T-helper 2 cell (primary cell): ENCODE measurements at places on chromosomes 6 and 20.

DNA sequence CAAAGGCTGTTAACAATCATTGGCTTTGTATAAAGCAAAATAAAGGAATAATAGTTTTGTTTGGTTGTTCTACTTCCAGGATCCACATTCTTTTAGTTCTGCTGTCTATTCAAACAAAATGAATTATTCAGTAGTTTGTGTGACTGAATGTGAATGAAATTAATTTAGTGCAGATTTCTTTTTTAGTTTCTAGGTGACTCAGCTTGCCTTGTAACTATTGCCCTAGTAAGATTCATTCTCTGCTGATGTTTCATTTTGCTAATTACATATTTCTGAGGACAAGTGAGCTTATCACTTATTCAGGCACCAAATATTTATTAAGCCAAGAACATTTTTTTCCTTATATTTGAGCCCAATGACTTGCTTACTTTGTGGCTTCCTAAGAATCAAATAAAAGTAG is 46.5 kb upstream of the RIPOR2 start:
- DNase-seq, result no peak

DNA sequence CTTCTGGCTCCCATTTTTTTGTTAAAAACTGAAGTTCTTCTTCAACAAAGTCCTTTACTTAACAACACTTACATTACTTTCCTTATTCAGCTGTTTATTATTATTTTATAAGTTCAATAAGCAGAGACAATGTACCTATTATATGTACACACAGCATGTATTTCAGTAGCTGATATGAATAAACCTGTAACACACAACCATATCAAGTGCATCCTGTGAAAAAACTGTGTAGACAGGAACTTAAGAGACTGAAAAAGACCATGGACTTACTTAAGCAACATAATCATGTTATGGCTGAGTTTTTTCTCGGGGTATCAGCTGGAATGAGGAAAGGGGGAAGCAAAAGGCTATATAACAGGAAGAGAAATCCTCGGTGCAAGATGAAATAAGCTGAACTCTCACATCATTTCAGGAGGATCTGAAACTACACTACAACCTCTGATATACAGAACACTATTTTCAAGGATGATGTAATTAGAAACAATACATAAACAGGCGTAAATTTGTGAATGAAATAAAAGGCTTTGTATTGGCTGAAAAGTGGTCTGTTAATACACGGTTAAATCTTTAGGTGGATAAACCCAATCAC is 70.9 kb downstream of the REV3L start:
- DNase-seq, result no peak

GRCh38 chr6:25053875-25054371 is 118.2 kb upstream of the RIPOR2 start:
- DNase-seq, result no peak

DNA sequence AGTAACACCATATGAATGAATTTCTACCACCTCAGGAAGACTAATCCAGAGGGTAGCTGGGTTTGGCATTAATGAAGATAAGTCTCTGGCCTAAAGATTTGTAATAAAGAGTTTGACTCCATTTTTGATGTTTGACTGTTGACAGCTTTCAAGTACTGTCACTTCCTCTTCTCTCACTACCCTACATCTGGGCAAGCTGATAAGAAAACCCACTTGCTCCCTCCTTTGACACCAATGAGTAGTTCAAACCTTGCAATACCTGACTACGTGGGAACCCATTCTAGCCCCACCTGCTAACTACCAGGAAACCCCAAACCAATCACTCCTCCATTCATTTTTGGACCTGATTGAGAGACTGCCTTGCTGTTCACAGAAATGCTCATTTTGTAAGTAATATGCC is 621.5 kb downstream of the TENT5A start:
- DNase-seq, result no peak

- DNase-seq, result no peak
Observed at GRCh38 chr20:52204136-52204535, 12.6 kb upstream of the ZFP64 start.

GRCh38 chr6:161138543-161139303 is 135.1 kb downstream of the AGPAT4 start:
- DNase-seq, result no peak

DNA sequence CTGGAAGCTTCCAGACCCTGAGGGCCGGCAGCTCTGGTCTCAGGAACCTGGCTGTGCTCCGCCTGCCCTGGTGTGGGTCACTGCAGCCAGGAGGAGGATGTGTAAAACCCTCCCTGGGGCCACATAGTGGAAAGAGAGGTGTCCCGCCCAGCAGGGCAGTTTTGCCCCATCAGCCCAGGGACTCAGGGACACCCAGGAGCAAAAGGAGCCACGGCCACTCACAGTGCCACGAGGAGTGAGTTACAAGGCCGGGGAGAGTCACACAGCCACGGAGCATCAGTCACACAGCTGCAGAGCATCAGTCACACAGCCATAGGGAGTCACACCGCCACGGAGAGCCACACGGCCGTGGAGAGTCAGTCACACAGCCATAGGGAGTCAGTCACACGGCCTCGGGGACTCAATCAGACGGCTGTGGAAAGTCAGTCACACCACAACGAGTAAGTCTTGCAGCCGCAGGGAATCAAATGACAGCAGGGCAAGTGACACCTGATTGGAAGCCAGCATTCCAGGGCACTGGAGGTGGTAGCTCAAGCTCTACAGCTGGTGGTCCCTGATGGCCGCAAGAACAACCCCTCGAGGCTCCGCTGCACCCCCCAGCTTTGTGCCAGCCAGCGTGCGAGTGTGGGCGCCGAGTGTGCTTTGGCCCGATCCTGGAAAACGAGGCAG is 60.9 kb downstream of the DLL1 start:
- no peak for DNase-seq

GRCh38 chr20:63597651-63598478 is 23.8 kb upstream of the HELZ2 start:
- DNase-seq, result no peak

- DNase-seq, result no peak
Observed at GRCh38 chr6:148348335-148348734, 5.7 kb downstream of the SASH1 start.

GRCh38 chr6:64266351-64266821 is 630.8 kb downstream of the PHF3 start:
- DNase-seq, result no peak

- no peak for DNase-seq
Observed at GRCh38 chr20:24998631-24999445, 6.3 kb upstream of the APMAP start.

DNA sequence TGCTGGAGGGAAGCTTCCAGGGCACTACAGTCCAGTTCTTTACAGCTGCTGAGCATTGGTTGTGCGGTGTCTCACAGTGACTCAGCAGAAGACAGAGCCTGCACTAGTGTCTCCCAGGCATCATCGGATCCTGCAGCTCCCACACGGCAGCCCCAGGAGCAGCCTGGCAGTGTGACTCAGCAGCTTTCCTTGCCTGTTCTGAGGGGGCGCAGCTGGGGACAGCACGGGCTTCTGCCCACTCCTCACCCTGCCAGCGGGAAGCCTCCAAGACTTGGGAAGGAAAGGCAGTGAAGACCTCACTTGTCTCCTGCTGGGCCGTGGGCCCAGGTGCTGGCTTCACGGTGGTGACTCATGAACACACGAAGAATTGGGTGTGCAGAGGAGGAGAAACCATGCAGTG is 165.4 kb downstream of the SYNDIG1 start:
- no peak for DNase-seq

GRCh38 chr20:53664121-53664520 is 70.5 kb upstream of the ZNF217 start:
- no peak for DNase-seq

DNA sequence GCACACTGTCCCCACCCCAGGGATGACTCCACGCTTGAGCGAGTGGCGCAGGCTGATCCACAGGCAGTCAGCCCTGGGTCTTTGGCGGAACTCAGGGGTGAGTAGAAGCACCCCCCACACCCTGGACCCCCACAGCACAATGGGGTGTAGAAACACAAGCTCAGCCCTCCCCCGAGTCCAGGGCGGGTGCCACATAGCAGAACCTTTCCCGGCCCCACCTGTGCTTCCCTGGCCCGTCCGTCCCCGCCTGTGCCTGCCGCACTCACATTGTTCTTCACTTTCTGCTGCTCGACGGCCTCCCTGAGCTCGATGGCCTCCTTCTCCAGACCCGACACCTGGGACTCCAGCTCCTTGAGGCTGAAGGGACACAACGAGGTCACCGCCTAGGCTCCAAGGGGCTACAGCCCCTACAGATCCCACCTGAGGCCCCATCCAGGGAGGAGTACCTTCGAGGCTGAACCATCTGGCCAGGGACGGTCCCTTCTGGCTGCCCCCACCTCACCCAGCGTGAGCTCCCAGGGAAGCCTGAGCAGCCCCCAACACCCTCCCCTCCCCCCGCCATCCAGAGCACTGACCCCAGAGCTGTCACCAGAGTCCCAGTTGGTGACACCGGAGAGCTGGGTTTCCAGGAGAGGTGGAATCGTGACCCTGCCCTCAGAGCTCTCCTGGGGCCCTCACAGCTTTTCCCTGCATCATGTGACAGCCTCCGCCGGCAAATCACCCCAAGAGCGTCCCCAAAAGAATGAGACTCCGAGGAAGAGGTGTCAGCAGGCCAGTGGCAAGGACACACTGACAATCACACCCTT is 55.6 kb downstream of the DSTN start:
- no peak for DNase-seq

- no peak for DNase-seq
Observed at GRCh38 chr6:150625927-150626326, 26.2 kb downstream of the PLEKHG1 start.

DNA sequence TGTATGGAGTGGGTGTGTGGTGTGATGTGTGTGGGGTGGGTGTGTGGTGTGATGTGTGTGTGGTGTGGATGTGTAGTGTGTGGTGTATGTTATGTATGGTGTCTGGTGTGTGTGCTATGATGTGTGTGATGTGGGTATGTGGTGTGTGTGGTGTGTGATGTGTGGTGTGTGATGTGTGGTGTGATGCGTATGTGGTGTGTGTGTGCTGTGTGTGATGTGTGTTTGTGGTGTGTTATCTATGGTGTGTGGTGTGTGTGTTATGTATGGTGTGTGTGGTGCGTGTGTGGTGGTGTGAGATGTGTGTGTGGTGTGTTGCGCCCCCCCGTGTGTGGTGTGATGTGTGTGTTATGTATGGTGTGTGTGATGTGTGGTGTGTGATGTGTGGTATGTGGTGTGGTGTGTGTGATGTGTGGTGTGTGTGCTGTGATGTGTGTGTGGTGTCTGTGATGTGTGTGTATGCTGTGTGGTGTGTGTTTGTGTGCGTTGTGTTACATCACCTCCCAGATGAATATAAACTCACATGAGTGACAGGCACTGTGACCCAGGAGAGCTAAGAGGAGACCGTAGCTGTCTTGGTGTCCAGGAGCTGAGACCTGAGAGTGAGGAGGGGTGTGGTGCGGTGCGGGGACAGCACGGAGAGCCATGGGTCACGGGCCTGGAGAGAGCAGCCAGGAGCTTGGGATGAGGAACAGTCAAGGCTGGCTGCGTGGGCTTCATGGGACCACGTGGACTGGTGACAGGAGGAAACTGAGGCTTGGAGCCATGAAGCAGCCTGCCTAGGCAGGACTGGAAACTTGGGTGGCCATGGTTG is 8.8 kb downstream of the DLGAP4 start:
- DNase-seq, result no peak

- DNase-seq, result no peak
Observed at GRCh38 chr6:43983632-43984031, 143.6 kb downstream of the MRPL14 start.

GRCh38 chr6:163346497-163346961 is 68.0 kb upstream of the QKI start:
- DNase-seq, result no peak

- no peak for DNase-seq
Observed at GRCh38 chr6:18261877-18262276, 2.5 kb downstream of the DEK start.

DNA sequence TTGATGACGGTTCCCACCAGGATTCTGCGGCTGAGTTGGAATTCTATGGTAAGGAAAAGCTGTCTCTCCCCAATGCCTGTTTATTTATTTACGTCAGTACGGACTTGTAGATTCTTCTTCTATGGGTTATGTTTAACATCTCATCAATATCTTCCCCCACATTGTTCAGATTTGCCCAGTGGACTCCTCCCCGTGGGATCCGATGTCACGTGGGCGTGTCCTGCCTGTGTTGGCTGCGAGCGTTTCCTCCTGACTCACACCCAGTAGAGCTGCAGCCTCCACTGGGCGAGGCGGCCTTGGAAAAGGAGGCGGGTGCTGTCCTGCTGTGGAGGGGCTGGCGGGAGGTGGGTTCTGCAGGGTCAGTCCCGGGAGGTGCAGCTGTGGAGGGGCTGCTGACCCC is 46.8 kb upstream of the SLCO4A1 start:
- no peak for DNase-seq

DNA sequence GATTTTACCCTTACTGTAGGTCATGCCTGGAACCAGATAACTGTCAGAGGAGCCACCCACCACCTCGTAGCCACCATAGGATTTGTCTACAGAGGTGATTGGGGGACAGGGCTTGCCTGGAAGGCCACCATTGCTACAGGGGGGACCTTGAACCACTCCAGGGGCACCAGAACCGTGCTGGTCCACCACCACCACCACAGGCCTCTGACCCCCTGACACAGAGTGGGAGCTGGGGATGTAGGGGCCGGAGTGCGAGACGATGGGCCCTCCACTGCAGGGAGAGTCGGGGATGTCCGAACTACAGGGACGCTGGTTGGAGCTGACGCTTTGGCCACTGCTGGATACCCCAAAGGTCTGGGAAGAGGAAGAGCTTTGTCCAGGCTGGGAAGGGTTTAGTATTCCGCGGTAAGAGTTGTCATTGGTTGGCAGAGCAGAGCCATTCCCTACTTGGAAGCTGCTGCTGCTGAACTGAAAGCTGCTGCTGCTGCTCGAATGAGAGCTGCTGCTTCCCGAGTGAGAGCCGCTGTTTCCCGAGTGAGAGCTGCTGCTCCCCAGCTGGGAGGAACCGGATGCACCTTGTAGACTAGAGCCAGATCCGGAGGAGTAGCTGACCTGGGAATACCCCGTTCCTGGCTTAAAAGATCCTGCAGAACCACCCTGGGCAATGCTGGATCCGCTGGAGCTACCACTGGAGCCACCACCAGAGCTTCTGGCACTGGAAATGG is 2.2 kb downstream of the PSORS1C1 start:
- DNase-seq, result no peak

GRCh38 chr6:43395776-43396175 is 26.3 kb upstream of the ZNF318 start:
- no peak for DNase-seq

DNA sequence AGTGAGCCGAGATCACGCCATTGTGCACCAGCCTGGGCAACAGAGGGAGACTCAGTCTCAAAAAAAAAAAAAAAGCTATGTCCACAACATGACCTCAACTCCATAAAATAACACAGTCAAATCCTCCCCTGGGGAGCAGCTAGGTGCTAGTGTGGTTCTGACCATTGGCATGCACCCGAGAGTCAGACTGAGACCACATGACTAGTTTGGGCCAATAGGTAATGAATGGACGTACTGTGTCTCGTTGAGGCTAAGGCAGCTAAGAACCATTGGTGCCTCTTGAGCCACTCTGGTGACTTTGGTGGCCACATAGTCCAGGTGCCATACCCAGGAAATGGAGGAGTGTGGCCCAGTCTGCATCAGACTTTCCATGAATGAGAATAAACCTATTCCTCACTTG is 40.3 kb downstream of the ATP9A start:
- no peak for DNase-seq

DNA sequence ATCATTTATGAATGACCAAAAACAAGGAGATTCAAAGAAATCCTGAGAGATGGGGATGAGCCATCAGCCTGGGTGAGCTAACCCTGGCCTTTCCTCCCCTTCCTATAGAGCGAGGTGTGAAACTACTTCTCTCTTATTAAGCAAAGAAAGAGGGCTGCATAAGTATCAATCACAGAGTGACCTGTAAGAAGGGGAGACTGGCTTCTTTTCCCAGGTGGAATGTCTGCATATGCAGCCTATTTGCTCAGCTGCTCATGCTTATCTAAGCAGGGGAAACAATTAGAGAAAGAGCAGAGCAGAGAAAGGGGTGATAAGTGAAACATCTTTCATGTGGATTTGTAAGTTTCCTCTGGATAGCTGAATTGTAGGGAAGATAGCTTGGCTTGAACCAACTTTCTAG is 160.0 kb downstream of the PKHD1 start:
- DNase-seq, result no peak
